ENCODE measurements at places on chromosomes 16 and 17.

DNA sequence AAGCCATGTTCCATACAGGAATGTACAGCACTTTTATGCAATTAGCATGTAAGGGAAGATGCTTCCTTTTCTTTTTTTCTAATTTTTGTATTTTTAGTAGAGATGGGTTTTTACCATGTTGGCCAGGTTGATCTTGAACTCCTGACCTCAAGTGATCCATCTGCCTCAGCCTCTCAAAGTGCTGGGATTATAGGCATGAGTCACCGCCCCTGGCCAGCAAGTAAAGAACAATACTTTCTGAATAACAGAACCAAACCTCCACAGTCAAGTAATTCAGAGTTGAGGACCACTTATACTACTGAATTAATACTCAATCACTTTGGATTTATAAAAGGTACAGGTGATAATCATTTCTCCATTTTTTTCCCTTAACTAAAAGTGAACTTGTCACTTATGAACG is 13.0 kb downstream of the C16orf87 start:
- no peak for DNase-seq

DNA sequence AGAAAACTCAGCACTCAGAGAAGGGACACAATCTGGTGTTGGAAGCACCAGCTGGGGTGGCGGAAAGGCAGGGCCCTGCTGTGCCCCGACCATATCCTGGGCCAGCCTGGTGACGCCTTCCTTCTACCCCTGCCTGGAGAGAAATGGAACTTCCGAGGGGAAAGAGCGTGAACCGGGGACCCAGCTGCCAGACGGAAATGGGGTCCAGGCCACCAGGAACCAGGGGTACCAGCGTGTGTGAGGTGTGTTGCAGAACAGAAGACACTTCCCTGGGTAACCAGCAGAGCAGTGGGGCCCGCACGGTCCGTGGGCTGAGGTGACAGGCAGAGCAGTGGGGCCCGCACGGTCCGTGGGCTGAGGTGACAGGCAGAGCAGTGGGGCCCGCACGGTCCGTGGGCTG is 6.8 kb downstream of the RAB40B start:
- no peak for DNase-seq

DNA sequence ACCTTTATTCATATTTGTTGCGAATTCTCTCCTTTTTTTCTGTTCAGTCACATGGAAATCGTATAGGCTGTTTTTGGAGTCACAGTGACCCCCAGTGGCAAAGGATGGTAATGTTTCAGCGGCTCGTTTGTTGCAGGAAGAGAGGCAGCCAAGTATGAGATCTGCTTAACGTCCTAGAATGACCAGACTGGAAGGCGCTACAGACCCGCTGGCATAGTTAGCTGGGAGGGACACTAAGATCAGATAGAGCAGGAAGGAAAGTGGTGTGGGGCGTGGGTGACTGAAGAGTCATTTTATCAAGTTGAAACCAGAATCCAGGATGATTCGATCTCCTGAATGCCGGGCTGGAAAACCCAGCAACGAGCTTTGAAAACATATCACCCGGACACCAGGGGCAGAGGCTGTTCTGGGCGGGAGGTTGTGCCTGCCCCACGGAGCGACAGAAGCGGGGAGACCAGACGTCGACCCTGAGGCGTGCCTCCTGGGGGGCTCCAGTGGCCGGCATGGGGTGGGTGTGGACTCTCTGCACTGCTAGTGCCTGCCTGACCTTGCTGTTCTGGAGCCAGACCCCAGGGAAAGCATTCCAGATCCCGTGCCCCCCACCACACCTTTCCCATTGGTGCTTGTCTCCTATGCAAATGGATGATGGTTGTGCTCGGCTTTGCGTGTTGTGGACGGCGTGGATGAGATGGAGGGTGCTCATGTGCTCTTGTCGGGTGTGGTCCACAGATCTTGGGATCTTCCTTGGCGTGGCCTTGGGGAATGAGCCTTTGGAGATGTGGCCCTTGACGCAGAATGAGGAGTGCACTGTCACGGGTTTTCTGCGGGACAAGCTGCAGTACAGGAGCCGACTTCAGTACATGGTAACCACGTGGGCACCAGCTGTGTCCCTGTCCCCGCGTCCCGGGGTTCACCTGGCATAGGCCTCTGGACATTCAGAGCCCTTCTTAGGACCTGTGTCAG is 7.7 kb downstream of the IL34 start:
- DNase-seq, result peak; percentile 59

- peak; percentile 67 for DNase-seq
Observed at GRCh38 chr16:77111056-77111565, 79.9 kb upstream of the MON1B start.

- DNase-seq, result no peak
Observed at GRCh38 chr17:17467720-17468119, 9.1 kb upstream of the MED9 start.

- peak; percentile 99 for DNase-seq
Observed at GRCh38 chr17:1516388-1517161, at the start of gene INPP5K. Gene INPP5K, minus strand, starts transcription at chr17:1516612. Its CDS starts 113 bp downstream, at chr17:1516499.

DNA sequence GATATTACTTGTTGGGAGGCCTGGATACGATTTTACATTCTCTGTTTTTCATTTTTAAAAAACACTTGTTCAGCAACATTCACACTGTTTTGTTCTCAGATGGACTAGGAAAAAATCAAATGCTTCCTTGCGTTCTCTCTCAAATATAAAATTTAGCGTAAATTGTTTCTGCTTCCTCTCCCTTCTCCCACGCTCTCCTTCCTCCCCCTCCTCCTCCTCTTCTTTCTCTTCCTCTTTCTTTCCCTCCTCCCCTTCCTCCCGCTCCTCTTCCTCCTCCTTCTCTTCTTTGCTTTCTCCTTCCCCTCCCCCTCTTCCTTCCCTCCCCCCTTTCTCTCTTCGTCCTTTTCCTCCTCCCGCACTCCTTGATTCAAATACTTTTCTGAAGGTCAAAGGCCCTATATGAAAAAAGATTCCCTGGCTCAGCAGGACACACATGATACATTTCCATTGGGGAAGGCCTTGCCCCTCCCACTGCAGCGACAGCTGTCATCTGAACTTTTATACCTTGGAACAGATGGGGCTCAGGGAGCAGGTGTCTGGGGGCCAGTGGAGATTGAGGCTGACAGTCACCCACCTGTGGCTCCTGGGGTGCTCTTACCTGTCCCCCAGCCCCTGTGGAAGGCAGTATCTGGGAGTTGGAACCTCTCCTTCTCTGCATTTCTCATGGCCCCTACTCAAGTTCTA is 99.4 kb upstream of the SDK2 start:
- DNase-seq, result peak; percentile 19

DNA sequence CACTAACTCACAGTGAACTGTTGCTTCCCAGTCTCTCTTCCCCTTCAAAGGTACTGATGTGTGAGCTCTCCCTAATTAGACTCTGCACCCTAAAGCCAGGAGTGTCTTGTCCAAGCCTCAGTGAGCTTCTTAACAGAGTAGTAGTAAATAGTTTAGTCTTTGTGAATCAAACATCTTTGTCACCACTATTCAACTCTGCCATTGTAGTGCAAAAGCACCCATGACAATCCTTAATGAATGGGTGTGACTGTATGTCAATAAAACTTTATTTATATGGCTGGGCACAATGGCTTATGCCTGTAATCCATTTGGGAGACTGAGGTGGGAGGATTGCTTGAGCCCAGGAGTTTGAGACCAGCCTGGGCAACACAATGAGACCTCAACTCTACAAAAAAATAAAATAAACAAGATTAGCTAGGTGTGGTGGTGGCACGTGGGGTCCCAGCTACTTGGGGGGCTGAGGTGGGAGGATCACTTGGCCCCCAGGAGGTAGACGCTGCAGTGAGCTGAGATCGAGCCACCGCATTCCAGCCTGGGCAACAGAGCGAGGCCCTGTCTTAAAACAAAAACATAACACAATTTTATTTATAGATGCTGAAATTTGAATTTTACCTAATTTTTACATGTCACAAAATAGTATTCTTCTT is 45.5 kb upstream of the TNRC6A start:
- no peak for DNase-seq

GRCh38 chr16:70018254-70018653 is 67.1 kb downstream of the CLEC18A start:
- peak; percentile 2 for DNase-seq

GRCh38 chr17:46038414-46038813 is 39.4 kb downstream of the STH start:
- DNase-seq, result no peak

DNA sequence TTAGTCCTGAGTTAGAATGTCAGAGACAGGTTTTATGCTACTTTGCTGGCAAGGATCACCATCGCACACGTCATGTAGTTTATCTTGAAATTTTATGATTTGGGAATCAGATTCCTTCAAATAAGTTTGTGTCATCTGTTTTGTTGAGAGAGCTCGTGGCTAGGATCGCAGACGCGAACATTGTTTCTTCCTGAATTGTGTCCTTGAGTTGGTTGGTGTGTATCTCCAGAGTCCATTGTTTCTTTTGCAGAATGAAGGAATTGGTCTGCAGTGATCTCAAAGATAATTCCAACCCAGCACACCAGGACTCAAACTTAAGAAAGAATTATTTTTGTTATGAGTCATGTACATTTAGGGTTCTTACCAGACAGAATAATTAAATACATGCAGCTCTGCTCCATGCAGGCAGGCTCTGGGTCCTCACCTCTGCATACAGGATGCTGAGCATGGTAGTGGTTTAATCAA is 51.6 kb downstream of the PRKCA start:
- DNase-seq, result no peak

- DNase-seq, result no peak
Observed at GRCh38 chr17:60138769-60139437, 10.9 kb upstream of the CA4 start.

DNA sequence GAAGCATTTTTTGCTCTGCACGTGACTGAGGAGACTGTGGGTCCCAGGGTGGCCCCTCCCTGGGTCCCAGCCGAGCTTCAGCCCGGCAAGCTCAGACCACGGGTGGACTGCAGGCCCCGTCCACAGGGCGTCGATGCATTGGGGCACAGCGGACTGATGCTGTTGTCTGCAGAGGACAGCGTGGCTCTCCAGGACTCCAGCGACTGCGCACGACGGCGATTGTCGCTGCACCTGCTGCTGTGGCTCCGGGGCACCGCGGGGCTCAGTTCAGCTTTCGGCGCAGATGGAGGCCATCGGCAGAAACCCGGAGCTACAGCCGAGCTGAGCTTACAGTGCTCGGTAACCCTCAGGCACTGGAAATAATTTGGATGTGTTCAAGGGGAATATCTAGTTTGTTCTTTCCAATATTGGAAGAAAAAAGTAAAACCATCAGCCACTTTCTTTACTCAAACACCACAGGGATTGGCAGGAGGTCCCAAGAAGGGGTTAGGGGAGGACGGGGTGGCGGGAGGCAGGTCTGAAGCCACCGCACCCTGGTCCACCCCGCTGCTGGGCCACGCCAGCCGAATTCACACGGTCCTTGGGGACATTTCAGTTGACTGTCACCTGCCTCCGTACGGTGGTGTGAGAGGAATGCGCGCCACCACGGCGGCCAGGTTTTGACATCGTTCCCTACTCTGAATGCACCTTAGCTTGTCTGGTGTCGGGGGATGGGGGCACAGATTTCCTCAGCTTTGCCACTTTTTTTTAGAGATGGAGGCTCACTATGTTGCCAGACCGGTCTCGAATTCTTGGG is 88.7 kb upstream of the RPH3AL start:
- DNase-seq, result no peak

GRCh38 chr16:23704772-23705516 is 8.1 kb downstream of the ERN2 start:
- DNase-seq, result no peak

DNA sequence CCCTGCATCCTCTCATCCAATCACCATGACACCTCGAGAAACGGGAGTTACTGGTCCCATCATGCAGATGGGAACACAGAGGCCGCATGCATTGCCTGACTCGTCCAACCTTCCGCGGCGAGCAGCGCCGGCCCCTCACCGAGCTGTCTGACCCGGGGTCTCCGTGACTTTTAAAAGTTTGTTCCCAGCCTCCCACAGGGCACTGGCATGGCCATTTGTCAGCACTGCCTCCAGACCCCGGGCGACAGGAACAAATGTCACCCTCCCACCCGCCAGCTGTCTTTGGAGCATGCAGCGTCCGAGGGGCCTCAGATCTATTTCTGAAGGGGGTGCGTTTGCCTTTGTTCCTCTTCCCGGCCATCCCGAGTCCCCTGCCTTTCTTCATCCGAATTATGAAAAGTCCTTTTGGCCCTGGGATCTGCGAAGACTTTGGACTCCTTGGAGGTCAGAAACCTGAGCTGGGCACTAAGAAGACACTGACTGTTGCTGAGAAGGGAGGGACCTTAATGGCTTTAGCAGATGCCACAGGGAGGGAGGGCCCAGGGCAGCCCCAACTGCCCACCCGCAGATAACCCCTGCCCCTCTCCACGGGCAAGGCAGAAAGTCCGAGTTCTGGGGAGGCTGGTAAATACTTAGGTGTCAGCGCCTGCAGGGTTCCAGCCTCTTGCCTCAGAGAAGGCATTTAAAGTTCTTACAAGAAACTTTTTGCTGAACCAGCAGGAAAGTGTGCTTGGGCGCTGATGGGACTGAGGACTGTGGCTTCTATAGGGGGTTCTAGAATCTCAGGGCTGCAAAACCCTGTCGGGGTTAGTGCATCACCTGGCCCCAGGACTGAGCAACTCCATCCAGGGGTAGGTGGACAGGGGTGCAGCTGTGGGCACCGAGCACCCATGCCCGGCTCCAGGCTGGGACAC is 348.1 kb downstream of the FOXL1 start:
- no peak for DNase-seq

- DNase-seq, result peak; percentile 4
Observed at GRCh38 chr16:83603723-83604570, 203.8 kb upstream of the HSBP1 start.

DNA sequence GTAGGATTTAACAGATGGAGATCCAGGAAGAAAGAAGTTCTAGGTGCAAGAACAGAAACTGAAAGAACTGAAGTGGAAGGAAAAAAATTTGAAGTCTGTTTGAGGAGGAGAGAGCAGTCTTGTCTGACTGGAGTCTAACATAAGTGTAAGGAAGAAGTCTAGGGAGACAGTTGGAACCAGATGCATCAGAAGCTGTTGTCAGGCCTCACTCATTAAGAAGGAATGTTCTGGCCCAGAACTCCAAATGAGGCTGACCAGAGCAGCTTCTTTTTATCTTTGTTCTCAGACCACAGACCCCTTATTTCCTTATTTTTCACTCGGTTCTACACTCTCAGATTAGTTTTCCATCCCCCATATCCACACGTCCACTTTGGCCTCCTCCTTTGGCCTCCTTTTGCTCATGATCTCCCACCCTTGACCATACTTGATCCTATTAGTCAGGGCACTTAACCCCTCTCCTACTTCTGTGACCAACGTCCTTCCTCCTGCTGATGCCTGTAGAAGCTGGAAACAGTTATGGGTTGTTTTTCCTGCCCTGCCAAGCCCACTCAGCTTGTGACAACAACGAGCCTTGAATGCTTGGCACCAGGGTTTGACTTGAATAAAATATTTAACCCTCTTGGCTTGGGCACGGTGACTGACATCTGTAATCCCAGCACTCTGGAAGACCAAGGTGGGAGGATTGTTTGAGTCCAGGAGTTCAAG is 7.0 kb upstream of the MYH2 start:
- no peak for DNase-seq

DNA sequence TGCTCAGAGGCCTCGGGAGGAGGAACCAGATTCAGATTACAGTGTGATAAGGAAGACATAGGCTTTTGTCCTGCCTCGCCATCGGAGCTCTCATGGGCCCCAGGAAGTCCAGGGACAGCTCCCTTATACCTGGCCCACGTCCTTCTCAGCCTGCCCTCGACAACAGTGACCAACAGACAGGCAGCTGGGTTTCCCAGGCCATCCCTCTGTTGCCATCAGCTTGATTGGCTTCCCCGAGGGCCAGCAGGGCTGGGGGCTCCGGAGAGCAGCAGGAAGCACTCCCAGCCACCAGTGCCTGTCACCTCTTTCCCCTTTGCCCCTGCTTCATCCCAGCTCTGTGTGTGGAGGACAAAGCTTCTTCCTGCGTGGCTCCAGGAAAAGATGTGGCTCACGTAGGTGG is 17.6 kb downstream of the CD300A start:
- no peak for DNase-seq

- no peak for DNase-seq
Observed at GRCh38 chr17:17125136-17126084, 80.7 kb downstream of the PLD6 start.

Measured in inflammatory macrophage treated with lipopolysaccharide for 4 hours (primary cell).